Substantia nigra (tissue), 51 donors: ENCODE measurements at places on chromosomes 6 and 20.

DNA sequence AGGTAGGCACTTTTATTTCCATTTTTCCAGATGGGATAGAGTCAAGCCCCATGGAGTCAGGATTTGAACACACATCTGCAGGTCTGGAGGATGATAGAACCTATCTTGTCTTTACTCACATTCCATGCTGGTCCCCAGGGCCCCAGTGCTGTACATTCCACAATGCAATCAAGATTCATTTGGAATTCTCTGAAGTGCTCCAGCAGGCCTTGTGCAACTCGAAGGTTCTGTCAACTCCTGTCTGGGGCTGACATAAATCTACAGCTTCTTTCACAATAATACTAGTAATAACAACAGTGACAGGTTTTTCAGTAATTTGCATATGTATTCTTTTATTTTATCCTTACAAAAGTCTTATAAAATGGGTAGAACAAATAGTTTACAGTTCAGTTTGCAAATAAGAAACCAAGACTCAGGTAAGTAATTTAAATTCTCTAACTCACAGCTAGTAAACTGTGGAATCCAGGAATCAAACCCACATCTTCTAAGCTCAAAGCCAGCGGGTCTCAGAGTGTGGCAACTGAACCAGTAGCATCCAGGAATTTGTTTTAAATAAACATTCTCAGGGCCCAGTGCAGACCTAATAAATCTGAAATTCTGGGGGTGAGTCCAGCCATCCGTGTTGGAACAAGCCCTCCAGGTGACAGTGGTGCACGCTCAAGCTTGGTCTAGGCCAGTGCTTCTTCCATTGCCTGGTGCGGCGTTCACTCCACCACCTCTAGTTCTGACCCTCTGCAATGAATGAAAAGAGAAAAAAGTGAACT, 137.0 kb upstream of the TNFAIP3 start:
- no peak for DNase-seq

DNA sequence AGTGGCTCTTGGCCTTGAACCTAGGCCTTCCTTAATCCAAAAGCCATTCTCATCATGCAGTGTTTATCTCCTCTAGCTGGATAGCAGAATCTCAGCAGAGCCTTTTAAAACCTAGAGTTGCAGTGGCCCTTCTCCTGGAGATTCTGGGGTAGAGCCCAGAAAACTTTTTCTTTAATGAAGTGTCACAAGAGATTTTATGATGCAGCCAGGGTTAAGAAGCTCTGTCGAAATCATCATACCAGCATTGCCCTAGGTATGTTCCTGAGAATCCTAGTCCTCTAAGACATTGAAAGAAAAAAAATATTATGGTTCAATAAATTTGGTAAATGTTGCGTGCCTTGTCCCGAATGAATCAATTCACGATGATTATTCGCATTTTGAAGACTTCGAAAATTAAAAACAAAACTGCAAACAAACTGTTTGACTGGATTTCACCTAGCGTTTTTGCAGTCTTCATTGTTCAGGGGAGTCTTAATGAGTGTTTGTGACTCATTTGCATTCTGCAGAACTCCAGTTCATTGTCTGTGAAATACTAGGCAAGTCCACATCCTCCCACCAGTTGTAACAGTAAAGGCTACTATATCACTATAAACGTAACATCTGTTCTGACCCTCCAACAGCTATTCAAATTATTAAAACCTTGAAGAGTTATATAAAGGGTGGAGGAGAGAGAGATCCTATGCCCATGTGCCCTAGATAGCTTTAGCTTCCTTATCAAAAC, 198.6 kb downstream of the UST start:
- DNase-seq: no peak

- DNase-seq: no peak
Measured at GRCh38 chr20:24590178-24590982, 121.0 kb downstream of the SYNDIG1 start.

- no peak for DNase-seq
Measured at GRCh38 chr6:155915651-155916050, 460.0 kb upstream of the NOX3 start.

DNA sequence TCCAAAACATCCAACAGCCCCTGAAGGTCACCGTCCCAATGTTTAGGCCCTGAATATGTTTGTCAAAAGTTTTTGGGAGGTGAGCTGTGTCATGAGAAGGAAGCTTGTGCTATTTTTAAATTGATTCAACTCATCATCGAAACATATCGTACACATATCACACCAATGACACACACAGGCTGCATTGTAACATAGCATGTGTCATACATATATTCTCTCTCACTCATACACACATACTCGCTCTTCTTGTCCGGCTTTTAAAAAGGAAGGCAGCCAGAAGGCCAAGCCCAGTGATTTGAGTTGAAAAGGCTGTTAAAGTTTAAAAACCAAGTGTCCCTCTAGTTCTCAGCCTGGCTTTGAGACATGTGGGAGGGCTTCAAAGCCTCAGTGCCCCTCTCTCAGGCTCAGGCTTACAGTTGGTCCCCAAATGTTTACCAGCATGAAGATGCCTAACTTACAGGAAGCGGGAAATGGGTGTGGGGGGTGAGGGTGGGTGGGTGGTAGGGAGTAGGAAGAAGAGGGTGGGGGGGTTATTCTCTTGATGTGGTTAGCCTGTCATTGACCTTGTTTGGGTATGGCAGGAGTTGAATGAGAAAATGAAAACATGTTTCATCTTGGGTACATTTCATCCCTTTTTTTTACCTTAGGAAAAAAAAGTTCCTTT, 3.3 kb upstream of the PRDM1 start:
- DNase-seq: no peak

DNA sequence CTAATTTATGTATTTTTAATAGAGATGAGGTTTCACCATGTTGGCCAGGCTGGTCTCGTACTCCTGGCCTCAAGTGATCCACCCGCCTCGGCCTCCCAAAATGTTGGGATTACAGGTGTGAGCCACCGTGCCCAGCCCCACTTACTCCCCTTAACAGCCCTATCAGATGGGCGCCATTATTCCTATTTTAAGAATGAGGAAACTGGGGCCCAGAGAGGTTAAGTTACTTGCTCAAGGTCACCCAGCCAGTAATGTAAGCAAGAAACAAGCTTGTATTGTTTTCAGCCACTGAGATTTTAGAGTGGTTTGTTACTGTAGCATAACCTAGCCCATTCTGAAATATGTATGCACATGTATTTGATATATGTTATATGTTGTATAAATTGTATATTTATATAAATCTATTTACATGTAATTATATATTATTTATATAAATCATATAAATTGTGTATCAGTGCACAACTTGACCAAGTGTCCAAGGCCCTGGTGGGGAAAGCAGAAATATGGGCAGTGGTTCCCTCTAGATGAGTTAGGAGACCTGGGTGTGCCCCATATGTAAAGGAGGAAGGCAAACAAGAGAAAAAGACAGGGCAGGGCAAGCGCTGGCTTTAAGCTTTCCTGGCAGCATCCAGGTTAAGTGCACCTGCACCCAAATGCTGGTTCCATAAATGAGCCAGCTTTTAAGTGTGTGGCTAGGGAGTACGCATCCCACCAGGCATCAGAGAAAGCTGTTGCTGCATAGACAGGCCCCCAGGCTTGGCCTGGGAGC, 1.2 kb upstream of the GUCA1A start:
- DNase-seq: no peak

DNA sequence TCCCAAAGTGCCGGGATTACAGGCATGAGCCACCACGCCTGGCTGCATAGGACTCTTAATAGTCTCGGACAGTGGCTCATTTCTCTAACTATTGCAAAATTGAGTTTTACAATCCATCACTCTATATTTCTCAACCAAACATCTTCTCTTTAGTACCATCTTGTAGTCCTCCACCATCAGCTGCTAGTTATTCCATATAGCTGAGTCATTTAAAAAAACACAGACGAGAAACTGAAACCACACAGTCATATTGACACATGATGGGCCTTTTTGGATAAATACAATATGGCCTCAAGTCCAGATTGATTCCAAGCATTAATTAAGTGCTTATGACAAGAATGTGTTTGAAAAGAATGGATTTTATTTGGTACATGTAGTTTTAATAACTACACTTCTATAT, 599.1 kb downstream of the MEI4 start:
- DNase-seq: no peak

DNA sequence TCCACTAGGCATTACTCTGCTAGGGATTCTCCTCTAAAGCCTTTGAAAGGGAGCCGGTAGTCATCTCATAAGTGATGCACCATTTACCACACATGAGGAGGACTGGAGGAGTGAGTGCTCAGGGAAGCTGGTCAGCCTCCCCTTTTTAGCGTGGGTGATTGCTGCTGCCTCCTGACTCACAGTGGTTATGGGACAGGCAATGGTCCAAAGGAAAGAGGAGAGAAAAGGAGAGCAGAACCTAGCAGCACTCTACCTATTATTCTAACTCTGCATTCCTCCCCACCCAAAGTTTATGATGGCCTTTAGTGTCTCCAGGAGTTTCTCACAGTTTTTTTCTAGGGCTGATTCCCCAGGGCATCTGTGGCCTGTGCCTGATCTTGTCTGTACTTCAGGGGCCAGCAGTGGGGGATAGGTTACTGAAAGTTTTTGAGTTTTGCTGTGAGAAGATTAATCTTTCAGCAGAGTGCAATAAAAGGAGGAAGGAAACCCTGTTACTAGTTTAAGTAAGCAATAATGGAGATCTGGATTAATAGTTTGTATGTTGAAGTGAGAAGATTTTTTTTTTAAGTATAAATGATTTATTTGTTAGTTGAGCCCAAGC, 36.4 kb upstream of the GCLC start:
- no peak for DNase-seq

DNA sequence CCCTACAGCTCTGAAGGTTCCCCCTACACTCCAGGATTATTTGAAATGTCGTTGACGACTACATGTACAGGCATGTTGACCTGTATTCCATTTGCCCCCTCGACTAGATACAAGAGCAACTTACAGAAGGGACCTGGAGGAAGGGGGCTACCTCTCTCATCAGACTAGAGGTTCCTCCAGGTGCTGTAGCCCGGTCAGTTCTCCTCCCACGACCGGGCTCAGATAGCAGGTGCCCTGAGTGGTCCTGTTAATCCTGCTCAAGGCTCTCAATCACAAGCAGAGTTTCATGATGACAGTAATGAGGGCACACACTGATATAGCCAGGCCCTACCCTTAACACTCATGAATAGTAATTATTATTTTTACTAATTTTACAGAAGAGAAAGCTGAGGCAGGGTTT, 36.5 kb downstream of the KCNK5 start:
- DNase-seq: no peak

- DNase-seq: no peak
Measured at GRCh38 chr20:13141546-13141945, 79.5 kb upstream of the ISM1 start.

DNA sequence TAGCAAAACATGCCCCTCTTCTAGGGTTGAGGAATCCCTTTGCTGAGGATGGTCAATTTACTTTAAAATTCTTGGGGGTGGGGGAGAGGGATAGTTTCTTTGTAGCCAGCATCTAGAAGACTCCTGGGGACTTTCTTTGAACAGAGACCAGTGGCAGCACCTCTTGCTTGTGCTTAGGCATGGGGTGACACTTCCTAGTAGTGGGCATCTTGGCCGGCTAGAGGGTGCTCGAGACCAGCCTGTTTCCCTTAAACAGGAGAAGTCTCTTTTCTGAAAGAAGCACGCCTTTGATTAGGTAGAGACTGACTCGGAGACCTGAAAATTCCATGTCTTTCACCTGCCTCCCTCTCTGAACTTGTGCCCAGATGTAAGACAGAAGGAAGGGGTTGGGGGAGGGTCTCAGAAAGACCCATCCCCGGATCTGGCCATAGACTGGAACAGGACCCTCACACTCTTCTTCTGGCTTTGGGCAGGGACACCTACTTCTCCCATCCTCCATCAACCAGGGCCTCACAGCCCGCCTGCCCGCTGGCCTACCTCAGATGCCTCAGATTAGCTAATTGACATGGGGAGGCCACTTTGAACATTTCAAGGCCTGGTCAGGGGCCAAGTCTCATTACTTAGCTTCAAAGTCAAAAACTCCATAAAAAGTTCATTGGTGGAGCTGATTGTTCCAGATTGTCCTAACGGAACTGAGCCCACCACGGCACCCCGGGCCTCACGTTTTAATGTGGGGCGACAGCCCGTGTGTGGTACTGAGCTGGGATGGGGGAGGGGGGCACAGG, 172.2 kb downstream of the CDC5L start:
- DNase-seq: no peak

- no peak for DNase-seq
Measured at GRCh38 chr6:73471686-73472290, 10.3 kb downstream of the MTO1 start.
